ENCODE measurements at places on chromosomes 5 and 9.

DNA sequence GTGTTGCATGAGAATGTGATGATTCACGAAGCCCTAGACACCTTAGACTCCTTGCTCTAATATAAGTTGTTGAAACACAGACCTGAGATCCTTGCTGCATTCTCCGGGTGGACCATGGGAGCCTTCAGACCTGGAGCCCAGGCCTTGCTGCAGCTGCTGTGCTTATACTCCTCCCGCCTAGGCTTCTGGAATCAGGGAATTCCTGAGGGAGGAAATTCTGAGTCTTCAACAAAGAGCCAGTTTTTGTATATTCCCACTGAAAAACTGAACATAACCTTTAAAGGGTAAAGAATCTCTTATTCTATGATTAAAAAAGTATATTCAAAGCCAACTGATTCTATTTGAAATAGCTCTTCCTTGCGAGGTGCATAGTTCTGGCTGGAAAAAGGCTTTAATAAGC is 245.1 kb upstream of the ELAVL2 start:
- no peak for DNase-seq

DNA sequence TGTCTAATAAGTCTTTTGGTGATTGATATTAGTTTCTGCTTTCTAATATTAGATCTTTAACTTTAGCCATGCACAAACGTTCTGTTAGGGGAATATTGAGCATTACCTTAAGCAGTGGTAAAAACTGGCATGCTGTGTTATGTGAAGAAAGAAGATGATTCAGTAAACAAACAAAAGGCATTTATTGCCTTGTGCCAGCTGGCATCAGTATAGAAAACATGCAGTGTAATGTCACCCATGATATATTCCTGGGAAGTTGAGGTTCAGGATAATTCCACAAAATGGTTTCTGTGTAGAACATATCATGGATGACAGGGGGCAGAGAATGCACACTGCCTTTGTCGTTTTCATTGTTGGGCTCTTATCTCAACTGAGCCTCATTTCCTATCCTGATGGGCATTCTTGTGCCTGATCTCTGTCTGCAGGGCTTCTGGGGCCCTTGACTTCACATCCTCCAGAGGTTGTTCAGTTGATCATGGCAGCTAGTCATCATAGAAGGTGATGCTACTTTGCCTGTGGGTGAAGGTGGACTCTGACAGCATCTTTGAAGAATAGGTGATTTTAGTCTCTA is 24.2 kb downstream of the LRRTM2 start:
- no peak for DNase-seq

GRCh38 chr9:132192728-132193127 is 30.9 kb downstream of the NTNG2 start:
- DNase-seq: no peak

GRCh38 chr5:76292620-76293322 is 110.3 kb upstream of the IQGAP2 start:
- DNase-seq: no peak

DNA sequence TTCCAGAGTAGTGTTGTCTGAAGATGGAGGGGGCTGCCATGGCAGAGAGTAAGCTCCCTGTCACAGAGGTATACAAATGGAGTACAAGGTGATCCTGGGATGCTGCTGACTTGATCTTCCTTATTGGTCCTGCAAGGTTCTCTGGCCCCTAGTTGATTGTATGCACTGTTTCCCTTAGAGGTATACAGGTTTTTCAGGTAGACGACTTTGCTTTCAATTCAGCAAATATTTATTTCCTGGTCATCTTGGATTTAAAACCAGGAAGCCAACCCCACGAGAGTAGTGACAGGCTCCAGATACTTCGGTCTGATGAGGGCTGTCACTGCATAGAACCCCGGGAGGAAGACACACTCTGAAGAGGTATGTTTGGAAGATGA is 16.5 kb upstream of the TRIM14 start:
- no peak for DNase-seq

- DNase-seq: no peak
Observed at GRCh38 chr9:118990949-118991348, 378.3 kb downstream of the BRINP1 start.

DNA sequence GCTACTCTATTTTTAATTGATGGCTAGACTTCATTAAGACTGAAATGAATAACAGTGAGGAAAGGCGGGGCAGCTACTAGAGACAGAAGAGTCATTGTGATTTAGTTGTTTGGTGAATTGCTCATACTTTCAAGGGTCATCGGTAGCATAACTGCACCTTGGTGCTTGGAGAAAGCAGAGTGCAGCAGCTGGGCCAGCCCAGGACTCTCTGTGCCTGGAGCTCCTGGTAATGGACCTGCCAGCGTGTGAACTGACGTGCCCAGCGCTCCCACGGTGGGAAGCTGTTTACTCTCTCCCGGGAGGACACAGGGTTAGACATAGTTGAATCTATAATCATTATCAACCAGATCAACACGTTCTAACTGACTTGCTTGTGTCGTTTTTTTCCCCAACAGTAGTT is 42.9 kb downstream of the LURAP1L start:
- no peak for DNase-seq

DNA sequence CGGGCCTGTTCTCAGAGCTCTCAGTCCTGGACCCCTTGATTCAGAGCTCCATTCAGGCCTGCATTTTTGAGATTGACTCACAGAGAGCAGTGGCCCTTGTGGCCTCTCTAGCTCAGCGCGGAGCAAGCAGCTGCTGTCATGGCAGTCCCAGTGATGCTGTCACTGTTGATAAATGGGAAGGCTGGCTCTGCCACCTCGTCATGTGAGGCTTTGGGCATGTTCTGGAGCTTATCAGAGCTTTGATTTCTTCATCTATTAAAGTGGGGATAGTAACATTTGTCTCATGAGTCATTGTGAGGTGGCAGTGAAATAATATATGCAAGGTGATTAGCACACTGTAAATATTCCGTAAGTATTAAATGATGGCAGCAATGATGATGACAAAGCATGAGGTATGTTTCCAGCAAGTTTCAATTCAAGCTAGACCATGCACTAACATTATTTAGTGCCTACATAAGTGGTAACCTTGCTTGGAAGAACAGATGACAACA is 126.4 kb upstream of the CXCL14 start:
- DNase-seq: no peak

DNA sequence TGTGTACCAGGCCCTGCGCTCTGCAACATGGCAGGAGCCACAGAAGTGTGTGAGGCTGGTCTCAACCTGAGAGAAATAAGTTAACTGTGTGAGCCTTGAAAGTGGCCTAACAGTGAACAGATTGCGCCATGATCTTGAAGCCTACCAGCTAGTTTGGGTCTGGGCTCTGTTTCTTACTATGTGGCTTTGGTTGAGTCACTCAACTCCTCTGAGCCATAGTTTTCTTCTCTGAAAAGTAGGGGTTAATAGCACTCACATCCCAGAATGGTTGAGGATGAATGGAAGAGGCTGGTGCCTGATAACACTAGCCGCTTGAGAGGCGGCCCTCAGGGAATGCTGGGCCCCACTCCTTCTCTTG is 121.5 kb downstream of the RGS3 start:
- DNase-seq: no peak

- DNase-seq: no peak
Observed at GRCh38 chr5:111598996-111599395, 86.7 kb upstream of the STARD4 start.

- no peak for DNase-seq
Observed at GRCh38 chr5:61409568-61409967, 77.5 kb downstream of the ZSWIM6 start.

DNA sequence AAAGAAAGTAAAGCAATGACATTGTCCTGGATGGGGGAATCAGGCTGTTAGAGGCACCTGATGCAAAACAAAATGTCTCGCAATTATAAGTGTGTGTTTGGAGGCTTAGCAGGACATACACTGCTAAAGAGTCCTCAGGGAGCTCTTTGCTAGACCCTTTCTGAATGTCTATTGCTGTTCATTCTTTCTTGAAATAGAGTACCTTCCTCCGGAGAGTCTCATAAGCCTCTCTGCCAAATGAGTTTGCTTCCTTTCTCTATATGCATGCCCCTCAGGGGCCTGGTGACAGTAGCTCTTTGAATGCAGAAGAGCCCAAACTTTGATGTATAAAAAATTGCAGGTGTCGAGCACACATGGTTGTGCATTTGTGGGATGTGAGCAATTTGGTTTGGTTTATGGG is 26.4 kb upstream of the ADAMTSL1 start:
- DNase-seq: no peak

DNA sequence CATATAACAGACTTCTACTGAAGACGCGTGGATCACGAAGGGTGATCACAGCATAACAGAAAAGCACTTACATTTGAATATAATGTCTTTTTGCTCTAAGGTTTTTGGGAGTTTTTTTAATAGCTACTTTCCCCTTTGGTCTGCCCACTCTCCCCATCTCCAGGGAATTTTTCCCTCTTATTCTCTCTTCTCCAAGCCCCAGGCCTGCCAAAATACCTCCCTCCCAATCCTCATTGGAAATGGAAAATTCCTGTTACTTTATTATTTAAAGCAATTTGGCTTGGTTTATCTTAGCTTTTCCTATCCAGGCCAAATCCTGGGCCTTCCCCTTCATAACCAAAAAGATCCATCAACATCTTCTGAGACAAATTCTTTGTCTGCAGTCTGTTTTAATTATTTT is 22.3 kb upstream of the SSBP2 start:
- no peak for DNase-seq

All from stimulated activated CD4-positive, alpha-beta T cell treated with anti-CD3 and anti-CD28 coated beads, TNF-alpha, amount 100 ng/mL, for 1 hour (primary cell).